Suppressor macrophage (primary cell): ENCODE measurements at places on chromosomes 1 and 21.

GRCh38 chr1:5563861-5564577 is 428.2 kb downstream of the NPHP4 start:
- no peak for DNase-seq

GRCh38 chr1:13735168-13735930 is 35.4 kb downstream of the PRDM2 start:
- no peak for DNase-seq

- DNase-seq = no peak
Observed at GRCh38 chr1:241527146-241527545, 5.0 kb upstream of the KMO start.

DNA sequence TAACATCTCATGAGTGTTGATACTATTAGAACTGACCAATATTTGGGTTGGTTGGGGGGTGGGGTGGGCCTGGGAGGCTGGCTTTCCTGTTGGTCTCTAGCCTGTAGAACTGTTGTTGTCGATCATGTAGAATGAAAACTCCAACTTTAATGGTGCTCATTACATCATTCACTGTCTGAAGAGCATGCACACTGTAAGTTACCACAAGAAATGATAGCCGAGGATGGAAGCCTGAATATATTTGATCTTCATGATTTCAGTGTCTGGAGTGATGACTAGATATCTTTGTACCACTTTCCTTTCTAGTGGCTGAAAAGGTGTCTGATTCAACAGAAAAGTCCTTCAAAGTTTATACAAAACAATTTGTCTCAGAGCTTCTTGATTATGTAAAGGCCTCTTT is 123.6 kb downstream of the XCL2 start:
- DNase-seq = no peak
